Neural crest cell (in vitro differentiated cells): ENCODE measurements at places on chromosomes 2 and 18.
A peak's percentile ranks its signal among the peaks of the same experiment; 100 is the strongest.

- DNase-seq, result no peak
These were observed 19.9 kb downstream of the WDSUB1 start for GRCh38 chr2:159266554-159266953.

- no peak for DNase-seq
These were observed 72.0 kb upstream of the EPAS1 start for GRCh38 chr2:46225150-46225625.

DNA sequence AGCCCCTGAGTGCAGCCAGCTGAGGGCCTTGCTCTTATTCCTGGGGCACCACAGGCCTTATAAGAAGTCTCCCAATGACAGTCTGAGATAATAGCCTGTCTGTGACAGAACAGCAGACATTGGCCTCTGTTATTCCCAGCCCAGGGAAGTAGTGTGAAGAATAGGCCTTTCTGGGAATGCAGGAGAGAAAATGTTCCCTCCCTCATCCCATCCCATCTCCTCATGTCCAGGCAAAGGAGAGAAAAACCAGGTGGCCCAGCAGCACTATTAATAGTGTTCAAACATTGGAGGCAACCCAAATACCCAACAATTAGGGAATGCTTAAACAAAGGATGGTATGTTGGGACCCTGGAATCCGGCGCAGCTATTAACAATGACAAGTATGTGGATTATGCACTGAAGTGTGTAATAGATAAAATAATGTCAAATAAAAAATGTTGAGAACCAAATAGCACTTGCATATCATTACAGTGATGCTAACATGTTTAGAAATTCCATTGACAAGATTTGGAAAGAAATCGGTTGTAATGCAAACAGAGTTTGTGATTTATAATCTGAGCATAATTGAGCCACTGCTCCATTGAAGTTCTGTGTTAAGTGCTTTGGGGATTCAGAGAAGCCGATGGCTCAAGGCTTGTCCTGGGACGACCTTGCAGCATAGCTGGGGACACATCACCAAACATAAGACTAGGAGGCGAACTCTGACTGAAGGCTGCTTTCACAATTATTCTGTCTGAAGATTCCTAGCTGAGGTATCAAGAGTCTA, 69.3 kb downstream of the LBH start:
- DNase-seq, result no peak

DNA sequence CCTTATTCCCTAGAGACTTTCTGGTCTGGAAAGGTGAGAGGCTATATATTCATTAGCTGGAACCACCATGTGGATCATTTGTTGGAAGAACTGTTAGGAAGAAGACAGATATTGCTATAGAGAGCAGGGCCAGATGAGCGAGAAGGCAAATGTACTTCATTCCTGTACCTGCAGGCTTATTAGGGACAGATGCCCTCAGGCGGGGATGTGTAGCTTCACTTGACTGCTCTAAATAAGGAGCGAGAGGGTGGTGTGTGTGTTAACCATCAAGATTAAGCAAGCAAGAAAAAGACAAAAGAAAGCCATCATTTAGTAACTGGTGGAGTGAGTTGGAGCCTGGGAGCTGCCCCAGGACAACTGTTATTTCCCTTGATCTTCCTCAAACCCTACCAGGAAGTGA, 36.4 kb downstream of the NEDD4L start:
- DNase-seq, result no peak

DNA sequence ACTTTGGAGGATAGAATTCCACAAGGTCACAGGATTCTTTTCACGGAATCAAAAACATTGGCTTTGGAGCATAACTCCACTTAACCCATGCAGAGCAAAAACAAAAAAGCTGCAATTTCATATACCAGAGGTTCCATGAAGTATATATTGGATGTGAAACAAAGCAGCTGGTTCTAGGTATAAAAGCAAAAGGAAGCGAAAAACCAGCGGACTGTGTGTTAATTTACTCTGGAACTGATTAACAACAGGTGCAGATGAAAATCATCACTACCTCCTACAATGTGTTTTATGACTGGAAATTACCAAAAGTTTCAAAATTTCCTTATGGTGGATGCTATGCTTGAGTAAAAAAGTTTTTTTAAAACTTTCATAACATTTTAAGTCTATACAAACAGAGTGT, 54.4 kb upstream of the LINC00305 start:
- no peak for DNase-seq

GRCh38 chr2:88852753-88853402, 161.4 kb downstream of the RPIA start:
- no peak for DNase-seq

DNA sequence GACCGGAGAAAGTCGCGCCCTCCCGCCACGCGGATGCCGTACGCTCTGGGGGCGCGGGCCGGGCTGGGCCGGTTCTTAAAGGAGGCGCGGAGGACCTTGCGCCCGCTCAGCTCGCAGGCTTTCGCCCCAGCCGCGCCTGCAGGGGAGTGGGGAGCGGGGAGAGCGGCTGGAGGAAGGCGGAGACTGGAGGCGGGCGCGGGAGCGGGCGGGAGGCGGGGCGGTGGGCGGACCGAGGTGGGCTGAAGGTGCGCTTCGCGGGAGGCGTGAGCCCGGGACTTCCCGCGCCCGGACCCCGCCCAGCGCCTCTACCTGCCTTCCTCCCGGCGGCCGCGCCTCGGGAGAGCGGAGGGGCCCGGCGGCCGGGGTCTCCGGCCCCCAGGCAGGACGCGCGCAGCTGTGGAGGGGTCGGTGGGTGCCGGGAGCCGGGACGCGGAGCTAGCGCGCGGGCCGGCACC, at the start of gene ADRA2B:
ADRA2B (minus strand) TSS at position 148 of the 455 bp plus-strand sequence. CDS start 422 bp downstream, outside the sequence.
- no peak for DNase-seq

GRCh38 chr2:173606619-173607248, 252.1 kb downstream of the CDCA7 start:
- no peak for DNase-seq

DNA sequence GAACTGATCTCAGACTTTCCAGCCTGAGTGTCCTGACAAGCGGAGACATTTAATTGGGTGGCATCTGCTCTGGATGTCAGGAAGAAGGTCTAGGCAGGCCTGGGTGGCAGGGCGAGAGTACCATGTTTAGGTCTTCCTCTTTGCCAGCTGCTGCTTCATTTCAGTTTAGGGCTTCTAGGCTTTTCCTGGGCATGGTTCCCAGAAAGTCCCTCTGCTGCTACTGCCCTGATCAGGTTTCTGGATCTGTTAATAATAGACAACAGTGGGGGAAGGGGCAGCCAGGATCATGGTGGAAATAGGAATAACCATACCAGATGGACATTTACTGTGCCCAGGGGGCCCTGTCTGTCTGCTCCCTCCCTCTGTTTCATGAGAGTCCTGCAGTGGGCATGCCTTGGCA, 2.3 kb upstream of the PLCD4 start:
- DNase-seq, result no peak

DNA sequence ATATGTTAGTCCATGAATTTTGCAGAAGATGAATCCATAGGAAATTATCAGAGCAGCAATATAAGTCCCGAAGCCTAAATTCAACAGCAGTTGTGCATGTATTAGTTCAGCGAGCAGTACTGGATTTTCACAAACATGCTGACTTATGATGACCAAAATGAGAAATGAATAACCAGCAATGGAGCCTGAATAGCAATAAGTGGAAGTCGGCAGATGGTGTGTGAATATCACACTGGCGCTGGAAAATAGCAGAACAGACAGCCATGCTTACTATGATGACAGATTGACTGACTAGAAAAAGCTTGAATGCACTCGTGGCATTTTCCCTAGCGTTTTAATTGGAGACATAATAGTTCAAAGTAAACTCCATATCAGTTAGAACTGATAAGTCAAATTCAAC, 1114.5 kb downstream of the DSC3 start:
- DNase-seq, result no peak

DNA sequence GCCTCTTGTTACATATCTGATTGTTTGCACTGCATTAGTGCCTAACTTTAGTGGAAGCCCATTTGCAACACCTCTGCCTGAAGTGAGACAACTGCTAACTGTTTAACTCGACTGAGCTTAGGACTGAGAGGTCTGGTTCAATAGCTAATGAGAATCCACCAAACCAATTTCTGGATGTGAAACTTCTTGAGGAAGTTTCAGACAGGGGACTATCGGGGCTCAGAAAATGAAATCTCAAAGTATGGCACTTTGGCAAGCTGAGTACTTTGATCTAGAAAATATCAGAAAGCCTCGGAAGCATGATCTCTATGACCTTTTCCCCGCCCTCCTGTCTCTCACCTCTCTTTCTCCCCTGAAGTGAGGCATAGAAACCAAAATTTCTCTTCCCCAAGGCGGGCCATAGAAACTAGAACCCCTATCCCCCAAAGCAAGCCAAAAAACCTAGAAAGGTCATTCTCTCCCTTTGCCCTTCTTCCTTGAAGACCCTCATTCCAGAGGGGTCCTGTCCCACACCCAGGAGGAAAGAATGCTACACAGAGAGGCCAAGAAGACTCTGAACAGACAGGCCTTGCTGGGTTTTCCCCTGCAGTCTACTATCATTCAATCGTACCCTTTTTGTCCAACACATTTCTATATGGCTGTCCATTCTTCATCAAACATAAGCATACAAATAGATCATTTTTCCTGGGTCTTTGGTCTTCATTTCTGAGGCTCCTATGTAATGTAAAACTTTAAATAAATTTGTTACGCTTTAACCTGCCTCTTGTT, 69.6 kb upstream of the CREB1 start:
- no peak for DNase-seq

DNA sequence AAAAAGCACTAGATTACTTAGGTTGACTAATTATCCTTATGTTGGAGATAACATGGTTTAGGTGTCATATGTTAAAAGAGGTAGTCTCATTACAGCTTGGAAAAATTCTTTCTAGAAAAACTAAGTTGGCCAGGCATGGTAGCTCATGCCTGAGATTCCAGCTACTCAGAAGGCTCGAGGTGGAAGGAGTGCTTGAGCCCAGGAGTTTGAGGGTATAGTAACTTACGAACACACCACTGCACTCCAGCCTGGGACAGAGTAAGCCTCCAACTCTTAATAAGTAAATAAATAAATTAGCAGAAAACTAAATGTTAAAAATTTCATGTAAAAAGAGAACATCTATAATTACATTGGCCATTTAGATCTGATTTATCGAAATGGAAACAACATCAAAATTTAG, 177.2 kb downstream of the NR4A2 start:
- no peak for DNase-seq

DNA sequence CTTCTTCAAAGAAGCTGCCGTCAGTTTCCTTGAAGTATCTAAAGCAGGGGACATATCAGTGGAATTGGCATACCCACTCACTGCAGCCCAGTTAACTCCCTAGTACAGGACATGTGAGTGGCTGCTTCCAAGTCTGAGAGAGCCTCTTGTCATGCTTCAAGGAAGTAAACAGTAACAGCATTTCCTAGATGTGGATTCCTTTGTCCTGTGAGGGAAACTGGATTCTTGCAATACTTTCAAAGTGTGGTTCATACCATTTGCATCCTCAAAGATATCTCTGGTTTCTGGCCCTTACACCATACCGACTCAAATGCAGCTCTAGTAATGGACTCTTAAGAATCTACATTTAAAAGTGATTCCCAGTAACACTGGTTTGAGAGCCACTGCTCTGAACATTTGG, 87.2 kb downstream of the ESCO1 start:
- DNase-seq, result no peak

GRCh38 chr18:46899274-46899948, 17.9 kb downstream of the PIAS2 start:
- DNase-seq, result no peak

DNA sequence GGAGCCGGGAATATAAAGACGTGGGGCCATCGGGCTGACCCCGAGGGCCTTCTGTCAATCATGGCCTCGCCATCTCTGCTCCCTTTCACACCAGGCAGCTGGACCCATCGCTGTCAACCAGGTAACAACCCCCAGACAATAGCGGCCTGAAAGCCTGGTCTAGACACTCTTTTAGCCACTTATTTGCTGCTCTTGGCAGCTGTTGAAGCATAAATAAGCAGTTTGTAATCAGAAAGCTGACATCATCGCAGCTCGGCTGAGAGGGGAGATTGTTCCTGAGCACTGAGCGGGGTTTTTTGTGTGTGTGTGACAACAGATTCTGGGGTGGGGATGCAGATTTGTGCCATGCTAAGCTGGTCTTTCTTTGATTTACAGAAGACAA, 423.6 kb upstream of the POU3F3 start:
- peak; percentile 34 for DNase-seq

DNA sequence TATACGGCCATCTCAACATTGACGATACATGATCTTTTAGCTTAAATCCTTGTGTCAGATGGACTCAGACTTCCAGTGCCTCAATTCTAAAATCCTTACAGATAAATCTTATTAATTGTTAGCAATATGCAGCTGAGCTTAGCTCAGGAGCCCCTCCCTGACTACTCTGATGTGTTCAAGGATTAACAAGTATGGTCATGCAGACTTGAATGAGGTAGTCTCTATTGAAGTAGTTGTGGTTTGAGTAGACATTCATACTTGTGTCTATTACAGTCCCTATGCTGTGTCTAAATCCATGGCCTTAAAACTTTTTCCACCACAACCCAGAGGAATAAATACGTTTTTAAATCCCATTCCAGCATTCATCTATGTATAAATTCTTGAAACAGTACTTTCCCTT, 119.5 kb downstream of the NUP35 start:
- no peak for DNase-seq

- no peak for DNase-seq
These were observed 15.8 kb downstream of the ASAP2 start for GRCh38 chr2:9222239-9222892.

- DNase-seq, result no peak
These were observed 8.5 kb downstream of the DSC1 start for GRCh38 chr18:31154181-31154580.

DNA sequence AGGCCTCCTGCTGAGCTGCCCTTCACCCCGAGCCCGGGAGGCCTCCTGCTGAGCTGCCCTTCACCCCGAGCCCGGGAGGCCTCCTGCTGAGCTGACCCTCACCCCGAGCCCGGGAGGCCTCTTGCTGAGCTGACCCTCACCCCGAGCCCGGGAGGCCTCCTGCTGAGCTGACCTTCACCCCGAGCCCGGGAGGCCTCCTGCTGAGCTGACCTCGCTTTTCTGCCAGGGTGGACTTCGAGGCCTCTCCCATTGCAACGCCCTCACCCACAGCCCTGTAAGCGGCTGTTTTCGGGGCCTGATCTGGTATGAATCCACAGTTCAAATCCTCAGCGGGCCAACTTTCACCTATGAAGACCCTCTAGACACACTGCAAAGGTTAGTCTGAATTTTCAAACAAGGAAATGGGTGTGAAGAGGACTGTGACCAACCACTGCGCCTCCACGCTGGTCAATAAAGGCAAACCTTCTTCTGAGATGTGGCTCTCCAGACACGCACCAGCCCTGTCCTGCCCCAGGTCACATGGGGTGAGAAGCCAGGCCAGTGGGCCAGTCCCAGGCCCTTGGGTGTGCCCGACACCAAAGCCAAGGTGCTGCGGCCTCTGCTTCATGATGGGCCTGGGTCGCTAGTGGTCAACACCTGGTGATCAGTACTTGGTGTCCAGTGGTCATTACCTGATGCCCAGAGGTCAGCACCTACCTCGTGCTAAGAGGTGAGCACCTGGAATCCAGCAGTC, 225.1 kb upstream of the SALL3 start:
- no peak for DNase-seq

DNA sequence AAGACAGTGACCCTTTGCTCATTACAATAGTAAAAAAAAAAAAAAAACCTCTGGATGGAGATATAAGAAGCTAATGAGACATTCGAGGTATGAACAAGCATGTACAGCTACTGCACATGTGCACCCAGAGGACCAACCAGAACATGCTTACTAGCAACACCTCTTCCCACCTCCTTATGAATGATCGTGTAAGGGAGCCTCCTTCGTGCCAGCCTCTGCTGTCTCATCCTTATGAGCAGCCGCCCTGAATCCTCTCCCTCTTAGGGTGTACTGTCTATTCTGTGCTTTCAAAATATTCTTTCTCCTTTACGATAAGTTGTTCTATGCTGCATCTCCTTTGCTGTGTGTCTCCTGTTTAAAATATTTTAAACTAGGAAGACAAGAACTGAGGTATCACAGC, 91.4 kb upstream of the ACSL3 start:
- DNase-seq, result no peak
